Endothelial cell (in vitro differentiated cells): ENCODE measurements at places on chromosomes 16 and 17.

DNA sequence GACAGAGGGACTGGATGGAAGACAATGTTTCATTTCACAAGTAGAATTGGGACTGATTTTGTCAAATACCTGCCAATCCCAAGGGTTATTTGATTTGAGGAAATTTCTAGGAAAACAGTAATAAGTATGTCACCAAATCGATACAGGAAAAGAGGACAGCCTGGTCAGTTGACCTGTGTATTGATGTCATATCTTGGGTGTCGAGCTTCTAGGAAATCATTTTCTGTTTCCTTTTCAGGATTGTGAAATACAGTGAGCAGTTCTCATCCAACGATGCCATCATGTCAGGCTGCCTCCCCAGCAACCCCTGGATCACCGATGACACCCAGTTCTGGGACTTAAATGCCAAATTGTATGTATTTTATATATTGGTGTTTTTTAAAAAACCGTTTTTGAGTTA, 56.1 kb downstream of the RGS9 start:
- no peak for DNase-seq

DNA sequence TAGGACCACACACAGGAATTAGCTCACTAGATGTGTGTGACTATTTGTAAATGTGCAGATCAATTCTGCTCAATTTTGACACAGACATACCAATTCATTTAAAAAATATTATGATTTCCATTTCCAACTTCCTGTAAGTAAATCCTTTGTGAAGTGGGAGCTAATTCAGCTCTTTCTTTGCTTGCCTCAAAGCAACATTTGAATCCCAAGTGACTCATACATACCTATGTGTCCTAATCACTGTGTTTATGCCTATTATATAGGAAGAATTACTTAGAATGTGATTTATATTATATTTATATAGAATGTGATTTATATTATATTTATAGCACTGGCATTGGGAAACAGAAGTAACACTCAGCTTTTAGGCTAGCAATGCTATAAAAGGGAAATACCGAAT, 195.9 kb upstream of the C17orf78 start:
- DNase-seq: no peak

DNA sequence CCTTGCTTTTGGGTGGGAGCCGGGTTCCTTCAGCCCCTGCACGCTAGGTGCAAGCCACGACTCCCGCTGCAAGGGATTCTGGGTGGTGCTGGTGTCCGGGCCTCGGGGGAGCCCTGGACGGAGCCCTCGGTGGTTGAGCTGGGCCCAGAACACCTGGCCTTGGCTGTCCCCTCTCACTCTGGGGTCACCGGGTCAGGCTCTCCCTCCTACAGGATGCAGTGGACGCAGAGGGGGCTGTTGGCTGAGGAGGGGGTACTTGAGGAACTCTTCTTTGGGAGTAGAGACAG, 27.9 kb upstream of the SLC38A10 start:
- no peak for DNase-seq

DNA sequence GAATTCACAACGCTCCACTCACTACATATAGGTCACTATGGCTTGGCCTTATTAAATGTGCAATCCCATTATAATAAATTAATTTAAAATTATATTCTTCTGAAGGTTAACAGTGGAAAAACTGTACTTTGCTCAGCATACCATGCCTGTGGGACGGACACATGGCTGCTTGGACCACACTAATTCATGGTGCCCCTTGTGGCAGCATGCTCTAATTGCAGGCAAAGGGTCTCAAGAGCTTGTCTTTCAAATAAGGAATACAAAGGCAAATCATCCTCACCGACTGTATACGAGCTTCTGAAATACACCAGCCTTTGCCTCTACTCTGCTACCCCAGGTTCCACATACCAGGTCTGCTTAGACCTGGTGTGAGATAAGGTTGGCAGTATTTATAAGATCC, 11.7 kb downstream of the SMPD3 start:
- DNase-seq: no peak

DNA sequence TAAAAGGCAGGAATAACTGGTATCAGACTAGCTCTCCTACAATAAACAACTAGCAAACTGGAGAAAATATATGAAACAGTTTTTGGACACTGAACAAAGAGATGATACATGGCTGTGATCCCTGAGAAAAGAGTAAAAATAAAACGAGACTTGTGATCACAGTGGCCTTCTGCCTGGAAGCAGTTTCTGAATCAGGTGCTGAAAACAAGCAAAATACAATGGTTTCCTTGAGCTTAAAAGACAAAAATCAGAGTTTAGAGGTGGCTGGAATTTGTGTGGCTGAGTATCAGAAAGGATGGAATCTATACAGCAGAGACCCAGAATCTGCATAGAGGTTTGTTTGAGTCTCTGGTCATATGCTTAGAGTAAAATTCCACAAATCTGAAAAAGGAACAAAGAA, 242.5 kb upstream of the SOX9 start:
- no peak for DNase-seq

- no peak for DNase-seq
Measured at GRCh38 chr17:48769009-48769675, 40.6 kb upstream of the HOXB13 start.

DNA sequence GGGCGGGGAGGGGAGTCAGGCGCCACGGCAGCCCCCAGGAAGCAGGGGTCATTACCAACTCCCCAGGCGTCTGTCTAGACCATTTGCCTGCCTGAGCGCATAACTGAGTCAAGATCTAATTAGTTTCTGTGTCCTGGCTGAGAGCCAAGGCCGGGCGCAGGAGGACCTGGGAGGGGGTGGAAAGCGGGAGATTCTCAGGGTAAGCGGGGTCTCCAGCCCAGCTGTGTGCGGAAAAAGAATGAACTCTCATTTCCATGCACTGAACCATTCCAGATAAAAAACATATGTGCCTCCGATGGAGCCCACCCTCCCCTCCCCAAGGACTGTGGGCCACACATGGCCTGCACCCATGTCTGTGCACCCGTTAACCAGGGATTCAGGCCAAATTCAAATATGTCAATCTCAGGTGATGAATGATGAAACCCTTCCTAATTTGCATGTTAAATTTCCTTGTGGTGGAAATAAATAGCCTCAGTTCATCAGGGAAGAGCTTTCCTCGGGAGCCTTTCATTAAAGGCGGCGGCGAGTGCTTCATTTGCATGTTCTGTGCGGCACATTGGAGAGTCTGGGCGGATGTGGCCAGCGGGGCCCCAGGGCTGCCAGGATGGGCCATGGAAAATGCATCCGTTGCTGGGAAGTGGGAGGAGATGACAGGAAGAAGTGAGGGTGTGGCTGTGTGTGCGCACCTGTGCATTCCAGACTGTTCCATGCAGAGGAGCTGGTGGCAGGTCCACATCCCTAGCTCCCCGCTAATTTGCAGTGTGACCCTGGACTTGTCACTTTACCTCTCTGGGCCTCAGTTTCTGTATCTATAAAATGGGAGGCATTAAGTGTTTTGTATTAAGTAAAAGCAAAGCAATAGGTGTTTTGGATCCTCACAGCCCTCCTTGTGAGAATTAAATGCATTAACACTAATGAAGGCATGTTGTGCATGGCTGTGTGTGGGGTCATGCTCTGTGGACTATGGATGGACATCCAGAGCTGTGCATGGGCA, 151.1 kb downstream of the SDK2 start:
- DNase-seq: no peak

- DNase-seq: no peak
Measured at GRCh38 chr16:74449470-74449869, 28.2 kb upstream of the CLEC18B start.

DNA sequence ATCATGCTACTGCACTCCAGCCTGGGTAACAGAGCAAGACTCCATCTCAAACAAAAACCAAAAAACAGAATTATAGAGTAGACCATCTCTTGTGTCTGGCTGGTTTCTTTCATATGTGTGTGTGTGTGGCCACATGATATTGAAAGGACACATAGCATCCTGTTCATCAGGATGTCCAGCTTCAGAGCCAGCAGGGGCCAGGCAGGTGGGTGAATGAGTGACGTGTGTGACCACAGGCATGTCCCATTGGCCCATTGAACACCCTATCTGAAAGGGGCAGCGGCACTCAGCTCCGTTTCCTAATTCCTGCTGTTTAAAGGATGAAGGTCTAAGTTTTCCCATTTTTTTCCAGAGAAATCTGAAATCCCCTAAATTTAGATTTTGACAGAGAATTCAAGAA, 174.2 kb downstream of the PRKCB start:
- no peak for DNase-seq

GRCh38 chr16:53817812-53818550, 114.0 kb downstream of the FTO start:
- no peak for DNase-seq

DNA sequence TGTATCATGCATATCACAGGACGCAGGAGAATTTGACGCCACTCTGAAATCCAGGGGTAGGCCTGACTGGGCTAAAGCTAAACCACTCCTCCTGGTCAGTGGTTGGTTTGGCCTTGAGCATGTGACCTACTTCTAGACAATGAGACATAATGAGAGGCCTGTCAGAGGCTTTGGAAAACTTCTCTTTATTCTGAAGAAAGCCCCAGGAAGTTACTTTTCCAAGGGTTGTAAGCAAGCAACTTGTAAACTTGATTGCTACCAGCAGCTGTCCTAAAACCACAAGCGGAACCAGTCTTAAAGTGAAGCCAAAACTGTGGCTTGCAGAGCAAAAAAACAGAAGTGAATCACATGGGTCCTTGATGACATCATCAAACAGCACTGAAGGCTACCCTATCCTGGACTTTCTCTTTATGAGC, 138.2 kb upstream of the COX10 start:
- no peak for DNase-seq

DNA sequence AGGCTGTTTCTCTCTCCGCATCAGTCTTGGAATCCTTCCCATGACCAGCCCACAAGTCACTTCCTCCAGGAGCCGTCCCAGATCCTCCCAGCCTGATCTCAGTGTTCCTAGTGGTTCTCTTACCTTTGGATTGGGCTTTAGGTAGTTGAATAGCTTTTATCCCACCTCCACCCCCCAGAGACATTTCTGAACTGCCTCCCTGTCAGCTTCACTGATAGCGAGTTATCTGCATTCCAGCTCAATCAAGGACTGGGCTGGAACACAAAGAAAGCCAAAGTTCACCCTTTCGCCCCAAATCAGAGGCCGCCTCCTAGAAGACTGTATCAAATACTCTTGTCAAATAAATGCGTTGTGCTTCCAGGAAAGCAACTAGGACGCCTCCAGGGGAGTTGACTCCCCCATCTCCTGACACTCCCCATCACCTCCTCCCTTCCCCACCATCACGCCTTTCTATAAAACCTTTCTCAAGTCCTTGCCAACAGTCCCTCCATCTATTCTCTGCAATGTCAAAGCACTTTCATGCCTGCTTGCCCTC, 72.7 kb downstream of the TMEM132E start:
- no peak for DNase-seq

DNA sequence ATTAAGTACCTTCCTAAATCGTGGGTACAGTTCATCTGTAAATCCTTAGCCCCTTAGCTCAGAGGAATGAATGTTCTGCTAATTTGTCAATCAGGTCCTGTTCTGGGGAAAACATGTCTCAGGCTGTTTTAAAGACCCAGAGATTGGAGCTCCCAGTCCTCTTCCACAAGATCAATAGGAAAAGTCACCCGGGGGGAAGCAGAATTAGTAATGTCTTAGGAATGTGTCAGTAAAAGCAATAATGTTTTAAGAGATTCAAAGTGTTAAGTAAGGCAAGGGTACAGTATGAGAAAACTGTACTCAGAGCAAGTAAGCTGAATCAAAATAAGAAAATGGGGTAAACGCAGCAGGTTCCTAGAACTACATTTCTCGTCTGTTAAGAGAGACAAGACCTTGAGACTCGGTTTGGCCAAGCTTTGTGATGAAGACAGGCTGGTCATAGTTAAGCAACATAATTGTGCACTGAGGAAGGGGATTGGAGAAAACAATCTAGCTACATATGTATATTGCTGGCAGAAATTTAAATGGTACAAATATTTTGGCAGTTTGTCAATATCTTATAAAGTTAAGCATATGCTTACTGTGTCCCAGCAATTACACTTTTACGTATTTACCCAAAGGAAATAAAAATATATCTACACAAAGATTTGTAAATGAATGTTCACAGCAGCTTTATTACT, 192.9 kb upstream of the C17orf78 start:
- DNase-seq: no peak

DNA sequence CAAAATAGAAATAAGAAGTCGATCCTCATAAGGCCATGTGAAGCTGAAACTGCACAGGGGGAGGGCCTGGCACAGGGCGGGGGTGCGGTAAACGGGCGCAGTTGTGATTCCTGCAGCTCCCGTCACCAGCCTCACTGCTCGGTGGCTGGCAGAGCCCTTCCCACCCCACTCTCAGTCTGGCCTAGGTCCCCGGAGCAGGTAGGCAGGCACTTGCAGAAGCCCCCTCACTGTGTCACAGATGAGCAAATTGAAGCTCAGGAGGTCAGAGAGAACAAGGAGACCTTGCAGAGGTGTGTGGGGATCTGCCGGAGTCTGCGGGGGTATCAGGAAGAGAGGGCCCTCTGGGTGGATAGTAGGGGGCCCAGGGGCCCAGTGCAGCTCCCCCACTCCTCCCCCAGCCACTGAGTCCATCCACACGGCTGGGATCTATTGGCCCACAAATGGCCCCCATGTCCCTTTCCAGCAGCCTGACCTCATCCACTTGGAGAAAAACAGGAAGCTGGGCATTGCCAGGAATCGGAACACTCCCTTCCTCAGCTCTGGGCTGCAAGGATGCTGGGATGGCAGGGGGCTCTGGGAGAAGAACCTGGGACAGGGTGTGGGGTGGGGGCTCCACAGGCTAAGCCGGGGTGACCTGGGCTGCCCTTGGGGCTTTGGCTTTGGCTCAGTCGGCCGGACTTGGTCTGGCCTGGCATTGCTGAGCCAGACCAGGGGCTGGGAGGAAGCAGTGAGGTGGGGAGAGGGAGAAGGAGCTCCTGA, 21.4 kb upstream of the MAP3K14 start:
- DNase-seq: peak; percentile 23

- DNase-seq: no peak
Measured at GRCh38 chr17:51852603-51853002, 305.9 kb downstream of the CA10 start.

DNA sequence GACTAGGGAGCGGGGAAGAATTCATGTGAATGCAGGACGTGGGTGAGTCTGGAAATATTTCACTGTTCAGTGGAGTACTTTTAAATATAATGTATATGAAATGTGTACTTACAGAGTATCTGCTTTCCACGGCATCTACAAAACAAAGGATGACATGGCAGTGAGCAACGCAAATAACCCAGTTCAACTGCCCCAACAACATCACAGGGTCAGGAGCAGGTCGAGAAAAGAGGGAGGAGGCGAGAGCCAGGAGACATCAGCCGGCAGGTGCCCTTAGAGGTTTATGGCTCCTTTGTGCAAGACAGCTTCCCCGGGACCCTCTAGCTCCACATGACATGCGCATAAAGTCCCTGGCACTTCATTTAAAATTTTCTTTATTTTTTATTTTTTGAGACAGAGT, 61.1 kb downstream of the PECAM1 start:
- DNase-seq: no peak

GRCh38 chr16:79265701-79266100, 334.8 kb downstream of the MAF start:
- DNase-seq: no peak

- no peak for DNase-seq
Measured at GRCh38 chr17:54795046-54795445, 105.6 kb upstream of the TOM1L1 start.
